ENCODE measurements at places on chromosomes 1 and 21. TPM values are rescaled to one million over a fixed set of nuclear protein-coding genes. Genes with fewer than 3 reads are reported as not detected.

ADAMTS5 gene
- 9.3 TPM for total RNA-seq

VSIG8 gene
- total RNA-seq = 0.17 TPM

CFAP74 gene
- total RNA-seq = not detected

ARTN gene
- total RNA-seq = 0.29 TPM

ITPKB gene
- total RNA-seq = 18.0 TPM
